ENCODE measurements at places on chromosomes 3 and 15.

GRCh38 chr3:138078901-138079344, 36.5 kb downstream of the DZIP1L start:
- peak; percentile 24 for DNase-seq

GRCh38 chr3:10380906-10381305, 60.0 kb upstream of the SEC13 start:
- no peak for DNase-seq

- no peak for DNase-seq
Observed at GRCh38 chr15:41004490-41004889, 51.2 kb downstream of the CHAC1 start.

DNA sequence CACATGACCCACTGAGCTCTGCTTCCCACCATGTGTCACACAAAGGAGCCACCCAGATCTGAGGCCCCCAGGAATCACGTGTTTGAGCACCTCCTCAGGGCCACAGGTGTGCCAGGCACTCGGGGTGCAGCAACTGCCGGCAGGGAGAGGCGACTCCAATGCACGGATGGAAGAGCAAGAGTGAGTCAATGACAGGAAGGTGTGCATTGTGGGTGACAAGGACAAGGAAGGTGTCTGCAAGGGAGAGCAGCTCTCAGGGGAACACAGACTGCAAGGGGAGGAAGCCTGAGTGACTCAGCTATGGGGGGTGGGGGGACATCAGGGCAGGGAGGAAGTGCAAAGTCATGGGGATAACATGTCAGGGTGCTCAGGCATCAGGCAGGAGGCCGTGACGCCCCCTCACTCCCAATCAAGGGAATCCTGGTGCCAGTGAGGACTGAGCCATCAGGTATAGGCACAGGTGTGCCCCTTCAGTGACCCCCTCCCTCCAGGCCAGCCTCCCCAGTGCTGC, 67.4 kb downstream of the NUP210 start:
- DNase-seq, result peak; percentile 69

DNA sequence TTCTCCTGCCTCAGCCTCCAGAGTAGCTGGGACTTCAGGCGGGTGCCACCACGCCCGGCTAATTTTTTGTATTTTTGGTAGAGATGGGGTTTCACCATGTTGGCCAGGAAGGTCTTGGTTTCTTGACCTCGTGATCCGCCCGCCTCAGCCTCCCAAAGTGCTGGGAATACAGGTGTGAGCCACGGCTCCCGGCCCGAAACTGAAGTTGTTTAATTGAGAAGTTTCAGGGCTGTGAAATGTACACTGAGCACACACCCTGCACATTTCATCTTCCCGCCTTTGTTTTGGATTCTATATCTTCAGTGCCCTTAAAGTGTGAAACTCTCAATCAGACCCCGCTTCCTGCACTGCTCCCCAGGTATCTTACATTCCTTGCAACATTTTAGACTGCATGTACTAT, 149.1 kb downstream of the FNDC3B start:
- no peak for DNase-seq

- DNase-seq, result no peak
Observed at GRCh38 chr15:64237677-64238076, 74.9 kb upstream of the PPIB start.

DNA sequence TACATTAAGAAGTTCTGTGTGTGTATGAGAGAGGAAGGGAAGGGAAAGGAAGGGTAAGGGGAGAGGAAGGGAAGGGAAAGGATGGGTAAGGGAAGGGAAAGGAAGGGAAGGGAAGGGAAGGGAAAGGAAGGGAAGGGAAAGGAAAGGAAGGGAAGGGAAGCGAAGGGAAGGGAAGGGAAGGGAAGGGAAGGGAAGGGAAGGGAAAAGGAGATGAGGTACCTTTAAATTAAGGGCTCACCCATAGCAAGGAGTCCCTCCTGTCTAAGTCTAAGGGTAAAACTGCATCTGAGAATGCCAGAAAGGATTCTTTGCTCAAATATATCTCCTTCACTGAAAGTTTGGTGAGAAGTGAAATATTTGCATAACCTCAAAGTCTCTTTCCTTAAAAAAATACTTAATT, 572.1 kb upstream of the ADAMTS9 start:
- DNase-seq, result no peak

- no peak for DNase-seq
Observed at GRCh38 chr15:35697549-35698299, 151.8 kb upstream of the DPH6 start.

DNA sequence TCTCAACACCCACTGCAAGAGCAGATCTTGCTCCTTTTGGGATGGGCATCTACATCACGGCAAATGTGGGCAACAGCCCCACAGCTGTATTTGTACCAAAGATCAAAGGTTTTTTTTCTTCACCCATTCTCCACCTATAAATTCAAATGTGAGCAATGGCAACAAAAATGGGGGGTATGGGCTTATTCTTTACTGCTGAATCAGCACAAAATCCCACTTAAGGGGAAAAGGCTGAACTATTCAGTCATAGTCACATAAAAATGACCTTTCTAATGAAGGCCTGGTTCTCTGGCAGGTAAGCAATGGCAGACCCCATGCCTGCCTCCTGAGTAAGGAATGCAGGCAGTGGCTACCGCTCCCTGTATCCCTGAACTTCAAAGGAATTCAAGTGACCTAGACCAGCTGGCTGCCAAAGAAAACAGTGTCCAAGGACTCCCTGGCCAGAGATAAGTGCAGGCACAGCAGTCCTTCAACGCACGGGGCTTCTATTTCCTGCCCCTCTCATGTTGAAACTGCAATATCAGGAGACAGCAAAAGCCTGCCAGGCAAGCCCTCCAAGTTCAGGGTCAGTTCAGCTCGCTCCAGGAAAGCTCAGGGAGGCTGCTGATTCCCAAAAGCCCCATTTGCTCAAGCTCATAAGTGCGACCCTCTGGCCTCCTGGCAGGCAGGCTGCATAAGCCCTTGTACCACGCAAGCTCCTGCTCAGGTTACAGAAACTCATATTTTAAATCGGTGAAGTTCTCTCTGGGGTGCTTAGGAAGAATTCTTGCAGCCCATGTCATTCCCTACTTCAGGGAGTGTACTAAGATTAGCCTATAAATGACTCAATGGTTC, 134.1 kb downstream of the PDZRN3 start:
- DNase-seq, result no peak

GRCh38 chr15:29542994-29543393, 273.4 kb upstream of the NSMCE3 start:
- no peak for DNase-seq

DNA sequence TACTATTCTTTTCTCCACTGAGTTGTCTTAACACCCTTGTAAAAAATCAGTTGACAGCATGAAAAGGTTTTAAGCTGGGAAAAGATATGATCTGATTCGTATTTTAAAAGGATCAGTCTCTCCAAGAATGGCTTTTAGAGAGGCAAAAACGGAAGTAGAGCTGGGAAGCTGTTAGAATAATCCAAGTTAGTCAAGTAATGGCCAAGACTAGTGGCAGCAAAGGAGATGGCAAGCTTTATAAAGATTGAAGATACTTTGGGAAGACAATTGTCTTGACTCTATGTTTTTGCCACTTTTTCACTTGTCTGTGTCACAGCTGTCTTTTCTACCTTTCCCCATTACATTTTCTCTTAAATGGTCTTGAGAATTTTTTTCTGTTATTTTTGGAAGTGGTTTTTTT, 243.5 kb upstream of the MANF start:
- DNase-seq, result no peak

DNA sequence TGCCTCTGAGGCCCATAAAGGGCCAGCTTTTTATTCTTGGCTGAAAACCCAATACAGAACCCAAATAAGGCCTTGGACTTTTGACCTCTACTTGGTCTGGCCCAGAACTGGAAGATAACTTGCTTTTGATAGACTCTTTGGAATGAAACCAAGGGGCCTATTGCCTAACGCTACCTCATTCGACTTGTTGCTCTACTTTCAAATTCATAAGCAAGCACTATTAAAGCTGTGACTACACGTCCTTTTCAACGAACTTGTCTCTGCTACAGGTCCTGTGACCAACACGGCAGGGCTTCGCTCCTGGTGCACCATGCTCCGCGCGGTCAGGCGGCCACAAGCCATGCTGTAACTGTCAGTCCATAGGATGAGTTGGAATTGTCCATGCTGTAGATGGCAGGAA, 385.4 kb downstream of the MFSD1 start:
- DNase-seq, result no peak

- DNase-seq, result no peak
Observed at GRCh38 chr3:73883497-73883896, 258.8 kb upstream of the PDZRN3 start.

DNA sequence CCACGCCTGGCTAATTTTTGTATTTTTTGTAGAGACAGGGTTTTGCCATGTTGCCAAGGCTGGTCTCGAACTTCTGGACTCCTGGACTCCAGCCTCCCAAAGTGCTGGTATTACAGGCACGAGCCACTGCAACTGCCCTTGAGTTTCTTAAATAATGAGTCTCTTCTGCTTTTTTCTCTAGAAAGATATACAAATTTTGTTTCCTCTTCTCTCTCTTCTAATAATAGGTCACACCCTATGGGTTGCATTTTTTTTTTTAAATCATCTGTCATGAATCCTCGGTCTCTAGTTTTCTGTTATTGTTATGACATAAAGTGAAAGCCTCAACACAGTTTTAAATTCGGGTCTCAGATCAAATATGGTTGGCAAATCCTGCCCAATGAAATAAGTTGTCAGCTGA, 111.2 kb downstream of the IL12A start:
- DNase-seq, result peak; percentile 79

- no peak for DNase-seq
Observed at GRCh38 chr3:114669614-114670013, 375.8 kb downstream of the TIGIT start.

DNA sequence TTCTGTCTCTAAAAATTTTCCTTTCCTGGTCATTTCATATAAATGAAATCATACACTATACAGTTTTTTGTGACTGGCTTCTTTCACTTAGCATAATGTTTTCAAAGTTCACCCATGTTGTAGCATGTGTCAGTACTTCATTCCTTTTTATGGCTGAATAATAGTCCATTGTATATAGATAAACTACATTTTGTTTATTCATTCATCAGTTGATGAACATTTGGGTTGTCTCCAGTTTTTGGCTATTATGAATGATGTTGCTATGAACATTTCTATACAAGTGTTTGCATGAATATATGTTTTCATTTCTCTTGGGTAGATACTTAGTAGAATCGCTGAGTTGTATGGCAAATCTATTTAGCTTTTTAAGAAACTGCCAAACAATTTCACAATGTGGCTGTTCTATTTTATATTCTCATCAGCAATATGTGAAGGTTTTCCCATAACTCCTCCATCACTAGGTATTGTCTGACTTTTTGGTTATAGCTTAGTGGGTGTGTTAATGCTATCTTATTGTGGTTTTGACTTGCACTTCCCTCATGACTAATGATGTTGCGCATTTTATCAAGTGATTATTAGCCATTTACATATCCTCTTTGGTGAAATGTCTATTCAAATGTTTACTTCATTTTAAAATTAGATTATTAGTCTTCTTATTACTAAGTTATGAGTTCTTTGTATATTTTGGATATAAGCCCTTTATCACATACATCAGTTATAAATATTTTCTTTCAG, 21.7 kb upstream of the AP4E1 start:
- DNase-seq, result peak; percentile 63

DNA sequence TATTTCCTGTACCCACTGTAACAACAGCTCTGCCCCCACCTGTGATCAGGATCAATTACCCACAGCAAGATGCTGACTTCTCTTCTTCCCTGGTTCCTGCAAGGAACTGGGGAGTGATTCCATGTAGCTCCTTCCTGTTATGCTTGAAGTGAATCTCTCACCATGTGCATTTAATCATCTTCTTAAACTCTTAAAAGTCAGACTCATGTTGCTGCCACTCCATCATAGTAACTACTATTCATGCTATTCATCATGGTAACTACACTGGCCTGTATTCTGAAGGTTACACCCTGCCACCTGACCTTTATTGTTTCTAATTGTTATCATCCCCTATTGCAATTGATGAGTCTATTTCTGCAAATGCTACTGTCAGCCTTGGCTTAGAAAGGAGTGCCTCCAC, 89.5 kb downstream of the SUCNR1 start:
- DNase-seq, result no peak
